Stimulated activated naive B cell treated with anti-CD40 and anti-IgM and Interleukin-4, amounts not matched to agents 10 μg/mL and 1 μg/mL and 100 μg/mL, for 72 hours (primary cell): ENCODE measurements at places on chromosomes 16 and 17.

- DNase-seq = no peak
Observed at GRCh38 chr16:67562526-67562917, at the start of gene CTCF. Gene CTCF (plus strand): TSS chr16:67562526. CDS start chr16:67610833, 48,307 bp downstream.

- DNase-seq = no peak
Observed at GRCh38 chr17:39863244-39863917, 731 bp downstream of the IKZF3 start.

GRCh38 chr16:31118223-31119155 is 1.0 kb downstream of the KAT8 start:
- no peak for DNase-seq

DNA sequence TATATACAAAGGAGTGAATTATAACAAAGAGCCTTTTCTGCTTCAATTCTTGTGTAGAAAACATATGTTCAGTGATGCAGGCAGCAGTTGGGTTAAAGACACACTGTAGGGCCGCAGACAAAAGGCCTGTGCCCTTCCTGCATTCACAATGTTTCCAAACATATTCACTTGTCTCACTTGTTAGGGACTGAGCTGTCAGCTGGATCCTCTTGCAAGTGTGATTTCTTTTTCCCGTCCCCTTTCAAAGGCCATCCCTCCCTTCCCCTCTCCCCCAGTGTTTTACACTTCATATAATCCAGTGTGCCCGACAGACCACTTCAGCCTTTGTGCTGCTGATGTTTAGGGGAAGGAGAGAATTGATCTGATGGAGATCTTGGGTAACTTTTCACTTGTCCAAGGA is 217.0 kb downstream of the FTO start:
- no peak for DNase-seq

- no peak for DNase-seq
Observed at GRCh38 chr16:82626791-82627261, at the start of gene CDH13. Gene CDH13 (plus strand): TSS chr16:82626969.

DNA sequence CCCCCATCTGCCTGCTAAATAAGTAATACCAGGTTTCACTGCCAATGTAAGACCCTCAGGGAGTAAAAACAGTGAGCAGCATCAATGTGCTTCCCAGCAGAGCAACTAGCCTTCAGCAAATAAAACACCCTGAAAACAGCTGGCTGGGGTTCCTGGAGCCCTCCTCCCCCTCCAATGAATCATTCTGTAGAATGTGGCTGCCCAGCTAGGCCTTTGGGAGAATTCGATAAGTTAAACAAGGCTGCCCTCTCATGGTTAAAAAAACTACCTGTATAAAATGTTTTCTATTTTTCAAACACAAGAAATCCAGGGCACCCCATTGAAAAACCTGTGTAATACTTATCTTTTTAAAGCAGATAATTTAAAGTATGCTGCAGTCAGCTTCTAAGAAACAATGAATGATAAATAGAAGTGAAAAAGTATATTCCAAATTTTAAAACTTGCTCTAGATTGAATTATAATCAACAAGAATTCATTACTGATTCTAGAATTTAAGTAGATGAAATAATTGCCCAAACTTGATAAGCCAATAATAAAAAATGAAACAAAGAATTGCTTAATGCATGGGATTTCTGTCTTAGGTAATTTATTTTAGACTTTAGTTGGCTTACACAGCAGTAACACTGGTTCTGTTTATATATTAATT is 9.4 kb upstream of the TOM1L1 start:
- no peak for DNase-seq

DNA sequence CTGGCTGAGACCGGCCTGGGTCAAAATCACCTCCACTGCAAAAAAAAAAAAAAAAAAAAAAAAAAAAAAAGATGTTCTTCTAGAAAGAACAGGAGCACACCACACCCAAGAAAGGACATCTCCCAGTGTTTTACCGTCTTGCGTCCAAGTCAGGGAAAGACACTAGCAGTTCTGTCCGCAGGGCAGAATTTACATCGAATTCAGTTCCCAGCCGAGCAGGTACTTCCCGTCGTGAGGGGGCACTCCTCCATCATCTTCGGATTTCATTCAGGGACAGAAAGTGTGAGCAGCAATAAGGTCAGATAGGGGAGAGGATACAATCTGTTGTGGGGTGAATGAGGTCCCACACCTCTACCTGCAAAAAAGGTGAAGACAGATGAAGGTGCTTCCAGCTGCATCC is 574.7 kb downstream of the KCNJ18 start:
- DNase-seq = no peak

GRCh38 chr17:74607221-74607620 is 15.1 kb upstream of the CD300LD start:
- DNase-seq = no peak

- peak; percentile 53 for DNase-seq
Observed at GRCh38 chr17:39738568-39738901, 797 bp downstream of the GRB7 start.

- no peak for DNase-seq
Observed at GRCh38 chr17:58412961-58413586, 4.3 kb downstream of the RNF43 start.

GRCh38 chr17:75547091-75547490 is 21.6 kb downstream of the LLGL2 start:
- no peak for DNase-seq

GRCh38 chr16:31505483-31505882 is 2.7 kb downstream of the RUSF1 start:
- peak; percentile 21 for DNase-seq

DNA sequence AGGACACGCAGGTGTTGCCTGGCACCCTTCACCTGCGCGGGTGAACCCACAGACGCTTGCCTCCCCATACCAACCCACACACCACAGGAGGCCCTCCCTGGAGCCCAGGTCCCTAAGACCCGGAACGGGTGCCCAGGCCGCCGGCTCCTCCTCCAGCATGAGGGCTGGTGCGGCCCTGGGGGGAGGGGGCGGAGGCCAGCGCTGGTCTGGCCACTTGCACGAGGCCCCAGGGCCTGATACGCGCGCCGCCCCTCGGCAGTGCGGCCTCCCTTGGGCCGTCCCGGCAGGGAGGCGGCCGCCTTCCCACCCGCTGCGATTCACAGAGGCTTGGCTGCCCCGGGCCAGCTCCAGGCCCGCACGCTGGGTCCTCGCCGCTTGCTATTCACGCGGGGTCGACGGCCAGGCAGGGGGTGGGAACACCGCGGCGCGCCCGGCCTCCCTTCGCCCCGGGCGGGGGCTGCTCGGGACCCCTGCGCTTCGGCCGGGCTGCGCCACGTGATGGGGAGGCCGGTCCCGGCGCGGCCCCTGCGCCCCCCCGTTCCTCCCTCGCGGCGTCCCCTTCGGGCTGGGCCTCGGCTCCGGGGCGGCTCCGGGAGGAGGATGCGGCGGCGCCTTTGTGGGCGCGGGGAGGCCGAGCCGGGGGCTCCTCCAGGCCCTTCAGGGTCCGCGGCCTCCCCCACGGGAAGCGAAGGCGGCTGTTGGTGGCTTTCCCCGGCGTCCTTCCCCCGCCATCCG is 685 bp downstream of the FASN start:
- peak; percentile 39 for DNase-seq

DNA sequence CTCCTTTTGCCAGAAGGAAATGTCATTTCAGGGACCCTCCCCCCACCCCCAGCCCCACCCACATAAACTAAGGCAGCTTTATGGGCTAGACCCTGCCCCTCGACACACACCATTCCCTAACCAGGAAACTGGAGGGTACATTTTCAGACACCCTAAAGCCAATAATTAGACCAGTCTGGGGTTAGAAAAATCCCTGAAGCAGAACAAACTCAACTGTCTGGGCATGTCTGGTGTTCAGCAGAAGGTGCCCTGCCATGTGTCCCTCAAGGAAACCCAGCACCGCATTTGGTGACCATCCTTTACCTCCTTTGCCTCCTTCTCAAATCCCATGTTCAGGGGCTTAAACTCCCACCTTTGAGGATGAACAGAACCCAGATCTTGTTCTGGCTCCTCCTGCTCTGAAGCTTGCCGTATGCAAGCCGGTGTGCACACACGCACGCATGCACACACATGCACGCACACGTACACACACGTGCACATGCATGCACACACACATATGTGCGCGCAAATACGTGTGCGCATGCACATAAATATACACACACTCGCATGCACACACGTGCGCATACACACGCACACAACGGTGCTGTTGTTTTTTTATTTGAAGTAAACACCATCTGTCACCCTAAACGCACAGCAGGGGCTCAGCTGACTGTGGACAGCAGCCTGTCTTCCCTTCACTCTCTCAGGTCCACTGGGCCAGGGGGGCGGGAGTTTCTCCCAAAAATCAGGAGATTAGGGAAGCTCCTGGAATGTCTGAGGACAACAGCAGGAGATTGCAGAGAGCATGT is 156.8 kb upstream of the TNRC6C start:
- DNase-seq = no peak

DNA sequence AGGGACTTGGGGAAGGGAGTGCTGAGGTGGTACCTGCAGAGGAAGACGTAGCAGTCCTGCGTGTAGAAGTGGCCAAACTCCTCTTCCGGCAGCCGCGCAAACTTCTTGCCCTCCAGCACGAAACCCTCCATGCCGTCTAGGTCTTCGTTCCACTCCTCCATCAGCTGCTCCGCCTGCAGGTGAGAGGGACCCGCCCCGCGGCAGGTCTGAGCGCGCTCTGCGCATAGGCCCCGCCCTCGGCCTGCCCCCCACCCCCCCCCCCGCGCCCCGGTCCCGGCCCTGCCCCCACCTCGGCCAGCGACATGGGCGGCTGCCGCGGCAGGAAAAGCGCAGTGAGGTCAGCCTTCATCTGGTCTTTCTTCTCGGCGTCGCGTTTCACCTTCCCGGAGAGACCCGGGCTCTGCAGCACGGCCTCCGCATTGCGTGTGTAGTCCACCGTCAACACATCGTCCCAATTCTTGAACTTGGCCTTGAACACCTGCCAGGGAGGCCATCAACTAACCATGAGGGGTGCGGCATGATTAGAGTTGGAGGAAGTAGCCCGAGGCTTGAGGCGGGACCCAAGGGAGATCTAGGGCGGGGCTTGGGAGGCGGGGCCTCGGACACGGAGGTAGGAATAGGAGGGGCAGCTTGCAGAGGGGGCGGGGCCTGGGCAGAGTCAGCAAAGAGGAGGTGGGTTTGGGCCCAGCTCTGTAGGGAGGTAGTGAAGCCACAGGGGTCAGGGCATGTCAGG is 11.5 kb downstream of the FLII start:
- DNase-seq = no peak

- DNase-seq = peak; percentile 23
Observed at GRCh38 chr16:28910086-28911031, 14.7 kb downstream of the RABEP2 start.

DNA sequence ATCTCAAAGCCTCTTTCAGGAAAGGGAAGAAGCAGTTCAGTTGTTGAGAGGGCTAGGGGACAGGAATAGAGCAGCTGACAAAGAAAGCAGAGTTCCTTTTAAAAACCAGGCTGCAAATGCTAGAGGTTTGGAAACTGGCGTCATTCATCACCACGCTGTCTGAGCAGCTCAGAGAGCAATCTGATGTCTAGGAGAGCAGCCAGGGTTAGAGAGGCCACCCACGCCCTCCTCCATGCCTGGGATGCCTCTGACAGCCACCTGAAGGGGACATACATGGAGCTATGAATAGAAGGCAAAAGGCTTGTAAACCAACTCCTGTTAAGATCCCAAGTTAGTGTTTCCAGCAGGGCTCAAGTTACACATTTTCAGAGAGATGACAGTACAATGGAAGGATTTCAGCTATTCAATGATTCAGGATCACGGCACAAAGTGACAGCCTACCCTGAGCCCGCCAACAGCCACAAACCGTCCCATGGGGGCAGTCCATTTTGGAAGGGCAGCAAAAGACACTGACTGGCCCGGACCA is 12.4 kb downstream of the RAB5C start:
- no peak for DNase-seq

DNA sequence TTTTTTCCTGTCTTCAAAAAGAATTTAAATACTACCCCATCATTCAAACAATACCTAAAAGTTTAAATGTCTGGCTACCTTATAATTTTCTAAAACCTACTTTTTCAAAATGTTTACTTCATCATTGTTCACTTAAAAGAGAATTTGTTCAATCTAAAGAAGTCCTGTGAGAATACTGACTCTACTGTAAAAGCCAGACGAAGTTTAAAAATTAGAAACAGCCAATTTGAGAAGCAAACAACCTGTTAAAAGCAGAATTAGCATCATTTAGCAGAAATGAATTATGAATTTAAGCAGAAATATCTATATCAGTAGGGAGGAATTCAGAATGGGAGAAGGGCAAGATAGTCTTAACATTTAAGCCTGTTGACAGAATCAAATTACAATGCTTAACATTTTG is 2.1 kb downstream of the SKA2 start:
- no peak for DNase-seq
